ENCODE measurements at places on chromosomes 5 and 9.

DNA sequence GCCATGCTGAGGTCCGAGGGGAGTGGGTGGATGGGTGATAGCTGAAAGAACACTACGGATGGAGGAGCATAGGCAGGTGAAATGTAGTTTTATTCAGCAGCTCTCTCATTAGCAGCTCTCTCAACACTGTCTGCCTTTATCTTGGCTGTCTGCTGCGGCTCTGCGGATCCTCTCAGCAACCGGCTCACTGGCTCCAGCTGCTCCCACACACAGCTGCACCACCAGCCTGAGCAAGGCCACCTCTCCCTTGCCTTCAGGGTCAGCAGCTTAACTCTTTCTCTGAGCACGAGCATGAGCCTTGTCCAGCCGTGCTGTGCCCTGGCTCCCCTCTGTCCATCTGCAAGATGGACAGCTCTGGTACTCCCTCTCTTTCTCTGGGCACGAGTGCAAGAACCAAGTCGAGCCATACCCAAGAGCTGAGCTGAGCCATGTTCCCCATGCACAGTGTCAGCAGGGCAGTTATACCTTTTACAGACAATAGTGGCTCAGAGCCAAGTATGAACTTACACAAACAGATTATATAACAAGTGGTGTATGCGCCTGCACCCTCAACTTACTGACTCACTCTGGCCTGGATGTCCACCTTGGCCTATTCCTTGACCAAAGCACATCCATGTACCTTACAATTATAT is 108.5 kb downstream of the MACIR start:
- DNase-seq = no peak

DNA sequence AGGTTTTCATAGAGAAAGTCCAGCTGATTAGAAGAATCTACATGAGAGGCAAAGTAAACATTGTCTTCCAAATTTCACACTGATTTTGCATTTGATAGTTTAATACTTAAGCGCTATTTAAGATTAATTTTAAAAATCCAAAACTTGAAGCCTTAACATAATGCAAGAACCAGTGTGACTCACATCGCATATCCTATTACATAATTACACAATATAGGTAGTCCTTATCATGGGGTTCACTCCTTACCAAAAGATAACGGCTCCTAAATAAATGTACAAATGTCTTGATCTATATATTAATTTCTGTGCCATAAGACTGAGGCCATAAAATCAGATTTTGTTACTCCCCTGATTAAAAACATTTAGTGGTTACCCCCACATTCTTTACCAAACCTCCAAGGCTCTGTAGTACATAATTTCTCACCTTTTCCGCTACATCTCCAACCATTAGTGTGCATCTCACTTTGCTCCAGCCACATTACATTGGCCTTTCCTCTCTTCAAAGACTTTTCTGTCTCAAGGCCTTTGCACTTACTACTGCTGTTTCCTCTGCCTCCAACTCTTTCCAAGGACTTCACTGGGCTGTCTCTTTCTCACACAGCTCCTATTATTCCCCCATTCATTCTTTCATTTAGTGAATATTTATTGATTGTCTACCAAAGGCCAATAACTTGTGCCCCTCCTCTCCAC is 1.0 kb downstream of the RIOK2 start:
- no peak for DNase-seq

DNA sequence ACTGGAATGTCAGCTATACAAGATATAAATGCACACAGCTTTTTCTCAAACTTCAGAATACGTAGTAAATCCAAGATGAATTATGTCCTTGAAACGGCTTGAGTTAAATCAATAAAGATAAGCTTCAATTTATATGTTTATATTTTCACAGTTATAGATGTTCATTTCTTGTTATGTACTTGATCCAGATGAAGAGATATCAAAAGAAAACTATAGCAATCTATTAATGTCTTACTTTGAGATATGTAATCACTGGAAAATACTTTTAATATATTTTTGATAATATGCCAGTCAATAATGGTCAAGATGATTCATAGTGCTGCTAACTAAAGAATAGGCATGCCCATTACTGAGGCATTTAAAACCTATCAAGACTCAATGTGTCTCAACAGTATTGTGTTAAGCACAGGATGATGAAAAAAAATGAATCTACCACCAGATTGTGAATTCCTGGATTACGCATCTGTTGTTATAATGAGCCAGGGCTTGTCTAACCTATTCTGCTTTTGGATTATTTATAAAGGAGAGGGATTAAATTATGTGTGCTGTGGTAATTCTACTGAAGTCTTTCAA is 372.6 kb upstream of the PRR16 start:
- no peak for DNase-seq

- no peak for DNase-seq
Measured at GRCh38 chr5:159330131-159330800, at the start of gene IL12B. TSS of gene IL12B (minus strand) at chr5:159330487. CDS start at chr5:159326782, 3,705 bp downstream.

DNA sequence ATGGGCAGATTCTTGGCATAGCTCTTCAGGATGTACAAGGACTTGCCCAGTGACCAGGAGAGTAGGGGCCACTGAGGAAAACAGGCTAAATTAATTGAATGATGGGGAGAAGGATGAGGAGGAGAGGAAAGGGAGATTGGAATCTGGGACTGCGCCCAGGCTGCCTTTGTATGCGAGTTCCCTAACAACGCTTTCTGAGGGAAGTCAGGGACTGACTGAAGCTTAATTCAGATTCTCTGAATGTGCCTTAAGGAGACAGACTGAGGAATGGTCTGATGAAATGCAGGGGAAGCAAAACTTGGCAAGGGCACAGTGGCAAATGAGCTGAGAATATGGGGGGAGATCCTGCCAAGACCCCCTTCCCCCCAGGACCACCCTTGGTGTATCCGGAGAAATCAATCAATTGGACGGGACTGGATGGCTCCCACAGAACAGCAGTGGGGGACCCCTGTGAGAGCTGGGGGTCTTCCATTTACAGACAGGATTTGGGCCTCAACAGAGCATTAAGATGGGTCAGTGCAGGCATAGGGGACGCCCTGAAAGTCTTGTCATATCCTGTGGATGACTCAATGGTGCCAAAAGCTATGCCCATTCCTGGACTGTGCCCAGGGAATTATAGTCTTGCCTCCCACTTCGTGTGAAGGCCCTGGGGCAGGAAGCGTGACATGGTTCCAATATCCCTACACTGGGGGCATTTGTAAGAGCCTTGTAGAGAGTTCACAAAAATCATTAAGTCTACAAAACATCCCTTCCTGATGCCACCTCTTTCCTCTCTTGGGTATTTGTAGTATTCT is 215.5 kb upstream of the TNC start:
- no peak for DNase-seq

GRCh38 chr5:36607114-36607571 is 737 bp downstream of the SLC1A3 start:
- no peak for DNase-seq

DNA sequence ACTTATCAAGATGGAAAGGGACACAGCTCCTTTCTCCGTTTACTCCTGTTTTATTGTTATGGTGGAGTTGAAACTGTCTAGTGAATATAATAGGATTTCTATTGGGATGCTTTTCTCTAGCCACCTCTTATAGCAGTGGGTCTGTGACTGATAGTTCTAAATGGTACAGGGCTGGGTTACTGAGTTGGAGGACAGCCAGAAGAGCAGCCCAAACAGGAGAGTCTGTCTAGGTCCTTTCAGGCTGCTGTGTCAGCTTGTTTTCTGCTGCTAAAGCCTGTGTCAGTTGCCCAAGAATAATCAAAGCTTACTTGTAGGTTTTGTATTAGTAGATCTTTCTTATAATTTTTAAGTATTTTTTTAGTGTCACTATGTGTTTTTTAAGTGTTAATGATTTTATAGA is 356.0 kb upstream of the SEMA6A start:
- no peak for DNase-seq

All from CD4-positive, alpha-beta T cell treated with Interleukin-1 beta for 1 hour (primary cell).